ENCODE measurements at places on chromosomes 6 and 20.

DNA sequence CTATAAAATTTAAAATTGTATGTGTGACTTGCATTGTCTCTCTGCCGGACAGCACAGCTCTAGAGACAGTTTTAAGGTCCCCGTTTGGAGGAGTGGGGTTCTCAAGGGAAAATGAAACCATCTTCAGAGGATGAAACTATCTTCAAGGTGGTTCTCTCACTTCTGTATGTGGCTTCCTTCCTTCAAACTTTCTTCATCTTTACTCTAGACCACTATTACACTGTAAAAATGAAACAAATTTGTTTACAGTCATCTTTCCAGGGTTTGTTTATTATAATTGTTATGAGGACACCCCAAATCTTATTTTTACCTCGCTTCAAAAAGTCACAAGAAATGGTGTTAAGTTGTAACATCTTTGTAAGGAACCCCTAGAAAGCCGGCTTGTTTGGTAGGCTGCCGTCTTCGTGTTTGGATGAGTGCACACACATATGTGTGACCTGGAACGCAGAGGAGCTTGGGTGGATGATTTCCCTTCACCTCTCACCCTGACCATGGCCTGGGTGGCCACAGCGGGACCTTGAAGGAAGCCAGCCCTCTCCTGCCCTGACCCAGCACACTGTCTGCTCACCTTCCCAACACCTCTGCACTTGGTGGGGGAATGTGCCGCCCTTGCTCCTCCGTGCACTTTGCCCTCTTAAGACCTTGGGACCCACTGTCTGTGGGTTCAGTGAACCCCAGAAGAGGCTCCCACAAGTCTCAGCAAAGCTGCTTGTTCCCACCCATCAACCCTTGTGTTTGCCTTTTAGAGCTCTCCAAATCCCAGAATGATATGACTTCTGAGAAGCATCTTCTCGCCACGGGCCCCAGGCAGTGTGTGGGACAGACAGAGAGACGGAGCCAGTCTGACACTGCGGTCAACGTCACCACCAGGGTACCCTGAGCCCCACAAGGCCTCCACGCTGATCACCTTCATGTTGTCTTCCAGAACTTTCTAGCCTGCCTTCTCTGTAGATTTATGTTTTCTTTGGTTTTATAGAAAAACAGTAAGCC lies 67.8 kb downstream of the SYTL3 start:
- no peak for DNase-seq

DNA sequence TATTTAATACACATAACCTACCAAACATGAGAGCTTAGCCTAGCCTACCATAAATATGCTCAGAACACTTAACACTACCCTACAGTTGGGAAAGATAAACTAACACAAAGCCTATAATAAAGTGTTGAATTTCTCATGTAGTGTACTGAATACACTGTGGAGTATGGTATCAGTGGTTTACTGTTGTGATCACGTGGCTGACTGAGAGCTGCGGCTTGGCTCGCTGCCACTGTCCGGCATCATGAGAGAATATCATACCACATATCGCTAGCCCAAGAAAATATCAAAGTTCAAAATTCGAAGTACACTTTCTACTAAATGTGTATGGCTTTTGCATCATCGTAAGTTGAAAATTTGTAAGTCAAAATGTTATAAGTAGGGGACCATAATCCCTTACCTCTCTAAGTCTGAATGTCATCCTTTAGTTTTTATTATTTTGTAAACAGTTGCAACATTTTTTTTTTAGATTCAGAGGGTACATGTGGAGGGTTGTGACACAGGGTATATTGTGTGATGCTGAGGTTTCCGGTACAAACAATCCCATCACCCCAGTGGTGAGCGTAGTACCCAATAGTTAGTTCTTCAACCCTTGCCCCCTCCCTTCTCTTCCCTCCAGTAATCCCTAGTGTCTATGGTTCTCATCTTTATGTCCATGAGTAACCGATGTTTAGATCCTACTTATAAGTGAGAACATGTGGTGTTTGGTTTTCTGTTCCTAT lies 14.6 kb upstream of the TAAR1 start:
- no peak for DNase-seq

DNA sequence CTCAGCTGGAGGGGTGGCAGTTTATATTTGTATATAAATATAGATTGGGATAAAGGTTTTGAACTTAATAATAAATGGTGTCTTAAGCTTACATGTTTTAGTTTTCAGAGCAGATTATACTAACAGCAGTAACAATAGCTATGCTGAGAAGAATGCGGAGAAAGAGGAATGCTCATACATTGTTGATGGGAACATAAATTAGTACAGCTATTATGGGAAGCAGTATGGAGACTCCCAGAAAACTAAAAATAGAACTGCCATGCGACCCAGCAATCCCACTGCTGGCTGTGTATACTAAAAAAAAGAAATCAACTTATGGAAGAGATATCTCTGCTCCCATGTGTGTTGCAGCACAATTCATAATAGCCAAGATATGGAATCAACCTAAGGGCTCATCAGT lies 127.9 kb downstream of the BCKDHB start:
- no peak for DNase-seq

- peak; percentile 84 for DNase-seq
Measured at GRCh38 chr6:129485746-129486145, 224.2 kb downstream of the ARHGAP18 start.

- no peak for DNase-seq
Measured at GRCh38 chr6:116402108-116402937, 31.6 kb downstream of the DSE start.

DNA sequence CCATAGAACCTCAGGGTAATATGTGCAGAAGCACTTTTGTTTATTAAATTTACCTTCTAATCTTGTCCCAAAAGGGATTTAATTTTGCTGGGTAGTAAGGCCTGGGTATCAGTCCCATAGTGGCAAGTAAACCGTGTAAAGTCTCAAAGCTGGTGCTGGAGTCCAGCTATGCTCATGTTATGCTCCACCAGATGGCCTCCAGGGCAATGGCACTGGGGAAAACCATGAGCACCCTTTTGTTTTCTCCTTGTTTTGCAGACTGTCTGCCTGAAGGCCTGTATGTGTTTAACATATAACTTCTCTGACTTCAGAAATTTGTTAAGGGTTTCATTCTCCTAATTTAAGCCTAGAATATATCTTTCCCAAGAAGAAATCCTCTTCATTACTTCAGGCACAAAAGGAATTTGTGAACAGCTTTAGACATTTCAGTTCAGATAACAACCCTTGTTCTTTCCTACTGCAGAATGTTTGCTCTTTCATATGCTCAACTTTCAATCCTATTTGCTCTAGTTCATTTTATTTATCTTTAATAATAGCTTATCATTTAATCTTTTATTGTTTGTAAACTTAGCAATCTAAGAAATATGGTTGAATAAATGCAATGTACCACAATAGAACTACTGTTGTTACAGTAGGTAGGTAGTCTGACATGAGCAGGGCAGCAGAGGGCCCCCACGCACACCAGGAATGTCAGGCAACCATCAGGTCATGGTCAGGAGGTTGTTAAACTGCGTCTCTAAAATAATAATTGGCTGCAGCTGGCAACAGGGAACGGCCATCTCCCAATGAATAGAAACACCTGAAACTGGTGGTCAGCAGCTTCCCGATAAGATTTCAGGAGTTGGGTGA lies 162.8 kb downstream of the TENT5A start:
- DNase-seq: no peak

DNA sequence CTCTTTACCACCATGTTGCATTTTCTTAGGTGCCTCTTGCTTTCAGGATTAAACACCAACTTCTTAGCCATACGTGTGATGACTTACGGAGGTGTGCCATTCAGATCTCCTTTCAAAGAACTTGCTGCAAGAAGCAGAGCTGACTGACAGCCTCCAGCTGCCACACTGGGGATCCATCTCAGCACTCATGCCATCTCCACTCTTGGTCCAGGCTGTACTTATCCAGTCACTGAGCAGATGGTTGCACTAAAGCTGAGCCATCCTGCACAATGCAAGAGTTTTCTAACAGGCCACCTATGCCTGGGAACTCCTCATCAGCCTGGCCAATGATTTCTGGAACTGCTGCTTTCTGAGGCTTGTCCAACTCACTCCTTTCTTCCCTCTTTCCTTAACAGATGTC lies 31.4 kb upstream of the KIF6 start:
- no peak for DNase-seq

- DNase-seq: no peak
Measured at GRCh38 chr6:80437801-80438200, 331.3 kb downstream of the BCKDHB start.

DNA sequence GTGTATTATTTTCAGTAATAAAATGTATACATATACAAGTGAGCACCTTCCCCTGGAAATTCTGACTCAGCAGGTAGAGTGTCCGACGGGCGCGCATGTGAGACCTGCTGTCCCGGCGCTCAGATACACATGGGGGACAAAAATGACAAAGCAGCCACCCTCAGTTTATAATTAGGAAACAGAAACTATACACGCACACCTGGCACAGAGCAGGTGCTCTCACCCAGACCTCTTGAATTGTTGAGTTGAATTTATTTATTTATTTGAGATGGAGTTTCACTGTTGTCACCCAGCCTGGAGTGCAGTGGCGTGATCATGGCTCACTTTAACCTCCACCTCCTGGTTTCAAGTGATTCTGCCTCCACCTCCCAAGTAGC lies 180.4 kb downstream of the ZDHHC14 start:
- DNase-seq: no peak

DNA sequence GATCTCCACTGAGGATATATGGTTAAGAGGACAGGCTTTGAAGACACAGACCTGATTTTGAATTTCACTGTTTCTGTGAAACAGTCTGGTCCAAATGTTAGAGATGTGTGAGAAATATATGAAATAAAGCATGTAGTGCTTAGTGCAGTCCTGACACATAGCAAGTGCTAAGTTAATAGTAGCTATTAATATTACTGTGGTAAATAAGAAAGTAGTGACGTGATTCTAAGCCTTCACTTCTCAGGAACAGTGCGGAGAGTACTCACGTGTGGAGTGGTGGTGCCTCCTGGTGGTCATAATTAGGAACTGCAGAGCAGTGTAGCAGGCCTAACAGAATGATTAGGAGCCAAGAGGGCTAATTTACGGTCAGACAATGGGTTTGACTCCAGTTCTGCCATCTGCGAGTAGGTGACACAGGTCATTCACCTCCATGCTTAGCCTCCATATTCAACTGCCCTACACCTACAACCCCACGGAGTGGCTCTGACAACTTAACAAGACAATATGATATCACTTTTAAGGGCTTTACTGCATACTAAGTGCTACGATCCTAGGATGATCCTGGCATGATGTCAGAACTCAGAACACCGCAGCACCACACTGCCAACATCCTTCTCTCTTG lies 106.2 kb downstream of the JPH2 start:
- DNase-seq: peak; percentile 68

DNA sequence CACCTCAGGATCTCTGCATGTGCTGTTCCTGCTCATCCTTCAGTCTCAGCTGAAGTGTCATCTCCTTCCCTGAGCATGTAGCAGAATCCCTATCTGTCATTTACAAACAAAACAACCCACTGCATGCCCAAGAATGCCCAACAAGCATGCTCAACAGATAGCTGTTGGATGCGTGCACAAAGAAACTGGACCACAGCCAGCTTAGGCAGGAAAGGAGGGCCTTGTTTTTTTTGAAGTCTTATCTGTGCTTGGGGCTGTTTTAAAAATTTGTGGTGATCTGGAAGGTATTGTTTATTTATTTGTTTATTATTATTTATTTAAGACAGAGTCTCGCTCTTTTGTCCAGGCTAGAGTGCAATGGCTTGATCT lies 18.5 kb upstream of the SLC16A10 start:
- DNase-seq: no peak

DNA sequence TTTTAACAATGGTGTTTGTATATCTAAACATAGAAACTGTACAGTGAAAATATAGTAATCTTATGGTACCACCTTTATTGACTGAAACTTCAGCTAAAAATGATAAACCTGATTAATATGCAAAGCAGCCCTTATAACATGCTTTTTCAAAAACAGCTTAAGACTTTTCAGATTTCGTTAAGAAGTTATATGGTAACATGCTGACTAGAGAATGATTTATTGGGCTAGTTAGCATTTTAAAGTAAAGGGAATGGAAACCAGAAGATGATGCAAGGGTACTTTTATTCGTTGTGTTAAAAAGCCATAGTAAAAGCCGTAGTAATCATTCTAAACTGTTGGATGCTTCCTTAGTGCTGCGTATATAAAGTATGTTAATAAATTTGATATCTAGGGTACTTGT lies 50.5 kb downstream of the CBFA2T2 start:
- no peak for DNase-seq

GRCh38 chr6:163370464-163371117 lies 43.9 kb upstream of the QKI start:
- DNase-seq: no peak

- DNase-seq: no peak
Measured at GRCh38 chr6:135187372-135187771, 6.3 kb downstream of the MYB start.

DNA sequence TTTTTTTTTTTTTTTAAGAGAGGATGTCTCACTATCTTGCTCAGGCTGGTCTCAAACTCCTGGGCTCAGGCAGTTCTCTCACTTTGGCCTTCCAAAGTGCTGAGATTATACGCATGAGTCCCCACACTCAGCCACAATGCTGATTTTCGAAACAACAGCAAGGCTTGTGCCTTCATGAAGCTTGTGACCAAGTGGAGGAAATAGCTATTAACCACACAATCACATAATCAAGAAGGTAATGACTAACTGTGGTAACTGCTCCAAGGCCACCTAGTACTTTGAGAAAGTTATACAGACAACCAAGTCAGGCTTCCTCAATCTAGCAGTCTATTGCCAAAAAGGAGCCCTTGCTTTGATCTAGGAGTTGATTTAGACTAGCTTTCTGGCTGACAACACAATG lies 46.3 kb downstream of the SOD2 start:
- no peak for DNase-seq

DNA sequence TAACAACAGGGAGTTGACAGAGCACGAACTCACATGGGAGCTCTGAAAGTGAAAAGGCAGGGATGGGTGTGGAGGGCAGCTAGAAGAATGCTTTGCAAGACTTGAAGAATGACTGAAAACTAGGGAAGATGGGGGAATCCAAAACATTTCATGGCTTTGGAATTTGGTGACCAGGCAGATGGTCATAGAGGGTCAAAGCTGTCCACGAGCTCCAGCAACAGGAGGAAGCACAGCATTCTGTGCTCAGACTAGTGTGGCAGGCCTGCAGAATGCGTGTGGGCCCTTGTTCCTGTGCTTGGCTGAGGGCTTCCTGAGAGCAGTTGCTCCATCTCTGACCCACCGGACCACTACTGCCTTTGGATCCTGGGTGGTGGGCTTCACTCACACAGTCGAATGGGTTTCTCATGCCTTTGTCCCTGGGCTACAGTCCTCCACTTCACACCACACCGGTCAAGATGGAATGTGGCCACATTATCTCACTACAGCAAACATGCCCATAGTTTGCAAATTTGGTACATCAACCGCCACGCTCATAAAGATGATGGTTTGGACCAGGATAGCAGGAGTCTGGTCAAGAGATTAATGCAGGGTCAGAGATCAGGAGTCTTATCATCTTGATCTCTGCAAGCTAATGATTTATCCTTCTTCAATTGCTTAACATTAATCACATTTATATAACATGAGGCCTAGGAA lies 100.7 kb downstream of the SGK1 start:
- no peak for DNase-seq

GRCh38 chr20:52098186-52098585 lies 93.4 kb downstream of the ZFP64 start:
- no peak for DNase-seq

GRCh38 chr6:2542858-2543218 lies 207.9 kb downstream of the MYLK4 start:
- no peak for DNase-seq

- no peak for DNase-seq
Measured at GRCh38 chr20:42598581-42598980, 591.1 kb downstream of the PTPRT start.
